Renal cortex interstitium (tissue), 15 donors: ENCODE measurements at places on chromosomes 6 and 20.

GRCh38 chr20:57699395-57699794, 10.4 kb downstream of the PMEPA1 start:
- no peak for DNase-seq

- no peak for DNase-seq
Observed at GRCh38 chr6:110563711-110564110, 87.3 kb upstream of the SLC22A16 start.

DNA sequence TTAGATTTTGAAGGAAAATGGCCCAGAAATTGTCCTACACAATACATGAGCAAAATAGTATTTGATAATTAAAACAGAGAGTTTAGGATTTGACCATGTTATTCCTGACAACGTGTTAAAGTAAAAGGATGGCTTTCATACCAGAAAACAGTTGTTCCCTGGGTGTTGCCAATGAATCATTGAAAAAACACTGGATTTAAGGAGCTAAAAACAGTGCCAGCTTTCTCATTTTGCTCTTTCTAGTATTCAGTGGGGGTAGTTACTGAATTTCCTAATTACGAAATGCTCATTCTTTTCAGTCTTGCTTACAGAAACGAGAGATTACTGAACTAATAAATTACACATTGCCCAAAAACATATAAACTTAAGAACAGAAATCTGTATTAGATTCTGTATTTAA, 26.6 kb upstream of the SNAP91 start:
- no peak for DNase-seq

DNA sequence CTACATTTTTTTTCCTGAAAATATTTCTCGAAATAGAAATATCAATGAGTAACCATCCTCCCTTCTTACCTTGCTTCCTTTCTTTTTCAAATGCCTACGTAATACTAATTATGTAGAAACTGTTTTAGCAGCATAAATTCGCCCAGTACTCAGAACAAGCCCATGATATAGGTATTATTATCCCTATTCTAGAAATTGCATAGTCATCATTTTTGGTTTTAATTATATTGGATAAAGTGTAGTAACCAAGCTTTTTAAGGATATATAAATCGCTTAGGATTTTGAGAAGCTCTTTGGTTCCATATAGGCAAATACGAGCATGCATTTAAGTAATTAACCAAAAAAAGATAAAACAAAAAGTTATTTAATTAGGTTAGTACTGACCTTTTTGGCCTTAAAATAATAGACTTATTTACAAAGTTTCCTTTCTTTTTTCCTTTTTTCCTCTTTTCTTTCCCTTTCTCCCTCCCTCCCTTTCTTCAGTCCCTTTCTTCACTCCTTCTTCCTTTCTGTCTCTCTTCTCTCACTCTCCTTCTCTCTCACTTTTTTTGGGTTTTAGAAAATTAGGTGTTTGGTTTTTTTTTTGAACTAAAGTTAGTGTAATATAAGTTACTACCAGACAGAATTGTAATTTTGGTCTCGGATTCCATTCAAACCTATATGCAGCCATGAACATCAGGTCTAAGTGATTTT, 457.7 kb downstream of the RFPL4B start:
- DNase-seq, result no peak

- no peak for DNase-seq
Observed at GRCh38 chr6:130888246-130888645, 61.0 kb downstream of the SMLR1 start.

GRCh38 chr6:28974505-28974904, 30.6 kb downstream of the ZNF311 start:
- DNase-seq, result no peak

- DNase-seq, result no peak
Observed at GRCh38 chr6:6920987-6921313, 186.8 kb upstream of the RREB1 start.

DNA sequence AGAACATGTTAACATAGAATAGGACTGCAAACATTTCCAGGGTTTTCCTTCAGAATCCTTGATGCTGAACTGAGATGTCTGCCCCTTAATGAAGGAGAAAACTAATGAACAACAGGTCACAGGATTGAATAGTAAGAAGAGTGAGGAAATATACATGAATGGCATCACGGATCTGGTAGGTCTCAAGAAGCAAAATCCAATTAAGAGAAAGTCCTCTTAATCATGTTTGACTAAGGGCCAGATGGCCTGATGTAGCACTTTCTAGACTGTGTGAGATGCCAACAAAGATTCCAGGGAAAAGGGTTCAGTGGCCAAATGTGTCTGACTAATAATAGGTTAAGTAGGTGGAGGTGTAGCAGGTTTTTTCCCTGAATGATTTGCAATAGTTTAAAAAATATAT, 13.7 kb upstream of the SHPRH start:
- DNase-seq, result no peak

DNA sequence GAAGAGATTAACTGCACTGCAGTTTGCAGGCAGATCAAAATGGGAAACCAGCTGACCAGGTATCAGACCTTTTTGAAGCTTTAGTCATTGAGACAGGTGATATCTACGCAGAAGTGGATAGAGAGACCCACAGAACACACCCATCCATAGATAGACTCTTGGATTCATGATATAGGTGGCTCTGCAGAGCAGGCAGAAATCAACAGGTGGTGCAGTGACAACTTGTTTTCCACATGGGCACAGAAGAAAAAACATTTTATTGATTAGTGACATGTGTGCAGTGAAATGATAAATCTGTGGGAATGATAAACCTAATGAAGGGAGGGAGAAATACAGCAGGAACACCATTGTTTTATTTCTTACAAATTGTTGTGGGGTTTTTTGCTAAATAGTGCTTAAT, 45.2 kb downstream of the NUDT3 start:
- no peak for DNase-seq

DNA sequence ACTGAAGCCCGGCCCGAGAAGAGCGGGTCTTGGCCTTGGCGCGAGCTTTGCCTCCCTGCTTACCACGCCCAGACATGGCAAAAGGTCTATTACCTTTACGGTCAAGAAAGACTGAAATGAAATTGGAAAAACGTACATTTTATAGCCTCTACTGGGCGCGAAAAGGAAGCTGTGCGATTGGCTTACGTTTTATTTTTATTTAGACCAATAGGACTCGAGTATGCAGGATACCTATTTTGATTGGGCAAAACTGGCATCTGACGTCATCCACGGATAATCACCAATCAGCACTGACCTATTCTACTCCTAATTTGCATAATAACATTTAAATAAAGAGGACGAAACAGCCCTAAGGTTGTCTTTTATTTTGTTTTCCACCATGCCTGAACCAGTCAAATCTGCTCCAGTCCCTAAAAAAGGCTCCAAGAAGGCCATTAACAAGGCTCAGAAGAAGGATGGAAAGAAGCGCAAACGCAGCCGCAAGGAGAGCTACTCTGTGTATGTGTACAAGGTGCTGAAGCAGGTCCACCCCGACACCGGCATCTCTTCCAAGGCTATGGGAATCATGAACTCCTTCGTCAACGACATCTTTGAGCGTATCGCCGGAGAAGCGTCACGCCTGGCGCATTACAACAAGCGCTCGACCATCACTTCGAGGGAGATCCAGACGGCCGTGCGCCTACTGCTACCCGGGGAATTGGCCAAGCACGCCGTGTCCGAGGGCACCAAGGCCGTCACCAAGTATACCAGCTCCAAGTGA, 97.4 kb downstream of the OR2B2 start:
- DNase-seq, result peak; percentile 95

GRCh38 chr6:2126351-2126750, 119.1 kb downstream of the GMDS start:
- no peak for DNase-seq

DNA sequence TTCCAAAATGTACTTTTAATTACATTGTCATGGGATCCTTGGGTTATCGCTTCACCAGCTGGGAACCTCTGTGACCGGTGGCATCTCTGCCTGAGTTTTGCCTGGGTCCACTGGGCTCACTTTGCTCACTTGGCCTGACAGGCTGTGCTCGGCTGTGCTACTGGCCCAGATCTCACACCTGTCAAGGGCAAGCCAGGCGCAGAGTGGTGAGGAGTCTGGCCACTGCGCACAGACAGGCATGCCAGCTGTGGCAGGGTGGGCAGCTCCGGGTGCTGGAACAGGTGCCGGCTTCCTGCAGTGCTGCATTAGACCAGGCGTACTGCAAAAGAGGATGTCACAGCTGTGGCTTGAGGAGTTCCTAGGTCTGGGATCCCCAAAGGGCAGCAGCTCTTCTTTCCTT, 489.8 kb downstream of the TENT5A start:
- no peak for DNase-seq

DNA sequence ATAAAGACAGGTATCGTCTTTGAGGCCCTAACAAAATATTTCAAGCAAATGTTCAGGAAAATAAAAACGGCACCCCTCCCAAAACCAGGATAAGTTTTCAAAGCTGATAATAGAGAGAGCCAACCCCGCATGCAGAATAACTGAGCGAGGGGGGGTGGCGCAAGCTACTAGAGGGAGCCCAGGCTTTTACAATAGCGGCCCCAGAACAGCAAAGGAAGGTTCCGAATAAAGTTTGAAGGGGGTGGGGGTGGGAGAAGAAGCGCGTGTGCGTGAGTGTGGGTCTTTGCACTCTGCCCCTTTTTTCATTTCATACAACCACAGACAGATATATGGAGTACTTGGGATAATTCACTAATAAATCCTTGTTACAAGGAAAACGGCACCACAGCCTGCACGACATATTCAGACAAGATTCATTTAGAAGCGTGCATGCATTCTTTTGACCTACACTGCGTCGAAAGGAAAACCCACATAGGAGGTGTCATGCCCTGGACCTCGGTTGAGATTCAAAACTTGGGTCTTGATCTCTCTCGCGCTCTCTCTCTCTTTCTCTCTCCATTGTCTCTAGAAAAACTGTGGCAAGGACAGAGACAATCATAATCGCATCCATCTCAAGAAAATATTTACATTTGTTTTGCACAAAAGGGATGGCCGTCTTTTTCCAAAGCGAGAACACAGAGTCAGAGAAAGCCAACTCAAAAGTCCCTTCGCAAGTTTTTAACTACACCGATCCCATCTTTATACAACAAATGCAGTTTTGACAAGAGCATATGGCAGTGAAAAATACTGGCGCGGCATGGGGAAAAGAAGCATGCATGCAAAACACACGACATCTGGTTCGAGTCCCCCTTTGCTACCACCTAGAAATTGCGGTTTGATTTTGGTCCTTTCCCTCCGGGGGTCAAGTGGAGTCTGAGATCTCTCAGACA, 1.6 kb downstream of the OLIG3 start:
- no peak for DNase-seq

- DNase-seq, result no peak
Observed at GRCh38 chr20:13700761-13701160, 62.0 kb upstream of the TASP1 start.

DNA sequence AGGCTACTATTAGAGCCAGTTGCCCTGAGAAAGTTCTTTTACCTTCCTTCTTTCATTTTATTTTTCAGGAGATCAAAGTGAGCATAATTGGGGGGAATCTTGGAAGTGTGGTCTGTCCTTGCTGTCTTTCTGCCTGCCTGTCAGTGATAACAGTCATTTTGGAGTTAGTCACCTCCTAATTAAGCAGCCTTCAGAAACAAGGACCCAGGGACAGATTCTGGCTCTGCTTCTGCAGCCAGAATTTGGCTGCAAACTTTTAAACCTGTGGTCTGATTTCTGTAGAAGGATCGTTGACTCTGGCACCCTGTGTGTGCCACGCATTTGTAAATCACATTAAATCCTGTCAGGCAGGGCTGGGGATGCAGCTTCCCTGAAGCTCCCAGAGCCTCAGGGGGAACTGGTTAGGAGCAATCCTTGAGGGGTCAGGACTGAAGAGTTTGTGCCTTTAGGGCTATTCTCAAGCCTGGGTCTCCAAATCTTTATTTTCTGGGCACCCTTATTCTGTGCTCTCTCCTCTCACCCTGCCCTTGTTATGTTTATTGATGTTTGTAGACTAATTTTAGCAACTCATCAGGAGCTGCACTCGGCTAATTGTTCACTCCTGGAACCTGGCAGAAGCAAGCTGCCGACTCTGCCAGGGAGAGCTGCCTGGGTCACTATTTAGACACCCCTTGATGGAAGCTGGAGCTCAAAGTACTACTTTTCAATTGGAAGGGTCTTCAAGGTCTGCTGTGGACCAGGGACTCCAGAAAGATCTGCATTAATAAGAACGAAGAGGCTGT, 6.8 kb downstream of the NOX3 start:
- DNase-seq, result no peak

DNA sequence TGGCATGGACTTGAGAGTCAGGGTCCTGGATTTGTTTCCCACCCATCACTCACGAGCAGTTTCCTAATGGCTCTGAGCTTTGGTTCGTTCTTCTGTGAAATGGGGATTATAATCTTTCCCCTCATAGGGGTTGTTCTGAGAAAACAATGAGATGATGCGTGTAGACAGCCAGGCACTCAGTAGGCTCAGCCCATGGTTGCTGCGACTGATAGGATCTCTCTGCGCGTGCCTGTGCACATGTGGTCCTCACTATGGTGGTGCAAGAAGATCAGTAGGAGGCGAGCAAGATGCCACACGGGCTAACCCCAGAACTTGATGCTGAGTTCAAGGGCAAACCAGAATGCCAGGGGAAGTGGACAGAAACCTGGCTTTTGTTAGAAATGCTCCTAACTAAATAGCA, 153.5 kb upstream of the KCNG1 start:
- no peak for DNase-seq

- no peak for DNase-seq
Observed at GRCh38 chr6:131290955-131291354, 155.7 kb downstream of the AKAP7 start.

DNA sequence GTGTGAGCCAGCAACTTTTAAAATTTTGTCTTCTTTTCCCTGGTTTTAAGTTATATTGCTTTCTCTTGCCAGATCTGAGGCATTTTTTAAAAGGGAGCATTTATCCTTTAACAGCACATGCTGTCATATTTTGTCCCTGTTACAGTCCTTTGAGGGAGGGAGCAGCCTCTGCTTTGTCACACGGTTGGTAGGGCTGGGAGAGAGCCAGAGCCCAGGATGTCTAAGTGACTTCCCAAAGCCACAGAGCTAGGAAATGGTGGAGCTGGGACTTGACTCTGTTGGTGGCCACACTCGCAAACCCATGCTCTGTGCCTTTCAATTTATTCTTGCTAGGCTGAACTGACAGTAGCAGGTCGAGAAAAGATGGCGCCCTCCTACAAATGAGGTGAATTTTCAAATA, 80.4 kb upstream of the IYD start:
- DNase-seq, result no peak

DNA sequence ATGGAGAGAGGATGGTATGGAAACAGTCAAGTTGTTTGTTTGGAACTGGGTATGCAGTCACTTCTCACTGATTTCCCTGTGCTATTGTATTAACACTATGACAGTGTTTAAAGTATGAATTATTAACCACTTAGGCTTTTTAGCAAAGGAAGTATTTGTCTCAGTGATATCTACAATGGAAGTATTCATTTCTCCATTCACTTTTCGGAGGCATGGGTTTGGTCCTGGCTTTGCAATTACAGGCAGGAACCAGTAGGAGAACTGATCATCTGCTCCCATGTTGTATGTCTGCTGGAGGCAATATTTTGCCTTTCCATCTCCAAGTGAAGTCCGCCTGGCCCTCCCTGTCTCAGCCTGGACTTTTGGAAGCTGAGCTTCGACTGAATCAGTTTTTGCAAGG, 30.6 kb upstream of the EXOC2 start:
- DNase-seq, result no peak

GRCh38 chr6:118876198-118876597, 17.8 kb upstream of the ASF1A start:
- DNase-seq, result no peak
